ENCODE measurements at places on chromosomes 16 and 17. TPM values are rescaled to one million over a fixed set of nuclear protein-coding genes. Genes with fewer than 3 reads are reported as not detected.

GRCh38 chr17:78154903-78155811, 9.0 kb downstream of the C17orf99 start:
- DNase-seq, result no peak

GRCh38 chr16:77617996-77618395, 104.3 kb upstream of the NUDT7 start:
- no peak for DNase-seq

The TNFRSF13B gene
- not detected for polyA plus RNA-seq

DNA sequence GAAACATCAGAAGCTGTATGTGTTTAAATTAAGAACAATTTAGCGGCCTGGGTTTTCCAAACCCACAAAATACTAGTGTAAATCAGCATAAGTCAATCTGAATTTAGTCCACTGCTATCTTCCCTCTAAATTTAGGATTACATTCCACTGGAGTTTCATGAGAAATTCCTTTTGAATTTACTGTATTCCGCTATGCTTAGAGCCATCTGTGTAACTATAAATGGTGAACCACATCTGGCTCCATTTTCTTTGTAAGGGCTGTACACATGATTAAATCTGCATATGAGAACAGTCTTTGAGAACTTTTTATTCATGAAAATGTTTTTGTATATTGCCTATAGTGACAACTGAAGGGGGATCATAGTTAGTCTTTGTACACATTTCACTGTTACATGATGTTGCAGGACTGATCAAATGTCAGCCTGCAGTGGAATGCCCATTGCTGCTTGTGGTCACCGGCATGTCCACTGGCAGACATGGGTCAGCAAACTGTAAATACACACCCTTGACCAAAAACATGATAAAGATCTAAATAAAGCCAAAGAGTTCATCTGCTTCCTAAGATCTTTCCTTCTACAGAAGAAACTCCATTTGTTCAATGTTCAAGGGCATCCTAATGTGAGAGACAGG, 36.8 kb downstream of the RPGRIP1L start:
- no peak for DNase-seq

The P2RX5 gene
- 1.4 TPM for polyA plus RNA-seq

GRCh38 chr16:30434852-30435251, 5.0 kb upstream of the DCTPP1 start:
- no peak for DNase-seq

DNA sequence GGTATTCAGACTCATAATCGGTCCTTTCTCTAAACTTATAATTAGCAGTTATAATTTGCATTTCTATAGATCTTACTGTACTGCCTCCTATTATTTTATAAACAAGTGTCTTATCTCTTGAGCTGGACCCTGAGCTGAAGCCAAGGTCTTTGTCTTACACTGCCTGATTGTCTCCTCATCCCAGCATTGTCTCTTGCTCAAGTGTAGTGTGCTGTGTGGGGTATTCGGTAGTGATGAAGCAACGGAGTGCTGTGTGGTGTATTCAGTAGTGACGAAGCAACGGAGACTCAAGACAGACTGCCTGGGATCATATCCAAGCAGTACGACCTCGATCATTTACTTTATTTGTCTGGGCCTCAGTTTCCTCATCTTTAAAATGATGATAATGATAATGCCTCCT, 69.3 kb downstream of the COX10 start:
- no peak for DNase-seq

GRCh38 chr16:79278506-79278905, 322.0 kb downstream of the MAF start:
- no peak for DNase-seq

The PHB1 gene
- 225 TPM for polyA plus RNA-seq

The MT3 gene
- 1.3 TPM for polyA plus RNA-seq

DNA sequence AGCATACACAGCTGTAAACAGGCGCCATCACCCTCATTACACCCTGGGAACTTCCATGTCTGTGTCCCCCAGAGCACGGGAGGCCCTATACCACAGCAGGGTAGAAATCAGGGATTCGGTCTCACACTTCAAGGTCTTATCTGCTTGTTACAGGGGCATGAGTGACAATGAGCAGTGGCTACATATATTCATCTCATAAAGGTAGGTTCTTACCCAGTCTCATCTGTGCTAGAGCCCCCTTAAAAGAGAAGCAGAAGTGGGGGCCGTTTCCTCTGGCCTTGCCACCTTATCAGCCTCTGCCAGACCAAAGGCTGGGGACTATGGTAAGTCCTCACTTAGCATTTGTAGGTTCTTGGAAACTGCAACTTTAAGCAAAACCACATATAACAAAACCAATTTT, 46.5 kb downstream of the IRX5 start:
- no peak for DNase-seq

The TSPAN10 gene
- polyA plus RNA-seq, result 1.5 TPM

- DNase-seq, result no peak
Measured at GRCh38 chr16:84176192-84177053, 10.4 kb downstream of the TAF1C start.

GRCh38 chr17:1730326-1731193, 6.1 kb downstream of the WDR81 start:
- DNase-seq, result no peak

DNA sequence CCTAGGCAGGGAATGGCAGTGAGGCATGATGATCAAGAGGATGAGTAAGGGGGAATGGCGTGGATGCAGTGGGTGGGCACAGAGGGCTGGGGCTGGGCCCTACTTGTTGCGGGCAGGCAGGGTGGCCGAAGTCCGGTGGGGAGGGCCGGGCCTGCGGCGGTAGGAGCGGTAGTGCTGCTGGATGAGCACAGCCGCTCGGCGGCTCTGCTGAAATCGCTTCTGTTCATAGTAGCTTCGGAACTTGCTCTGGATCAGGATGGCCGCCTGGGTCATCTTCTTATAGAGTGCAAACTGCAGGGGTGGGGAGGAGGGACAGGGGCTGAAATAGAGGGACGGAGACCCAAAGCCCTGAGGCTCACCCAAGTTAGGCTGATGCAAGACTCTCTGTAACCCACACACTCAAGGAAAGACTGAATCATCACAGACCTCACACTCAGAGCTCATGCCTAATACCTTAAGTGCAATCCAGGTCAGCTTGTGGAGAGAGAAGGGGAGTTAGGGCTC, 1.5 kb upstream of the SPAG7 start:
- no peak for DNase-seq

- no peak for DNase-seq
Measured at GRCh38 chr17:57236686-57237299, 19.5 kb upstream of the MSI2 start.

- no peak for DNase-seq
Measured at GRCh38 chr17:21419299-21420239, 43.4 kb downstream of the KCNJ12 start.

- DNase-seq, result no peak
Measured at GRCh38 chr16:85536411-85537330, 76.5 kb upstream of the GSE1 start.

The NFATC2IP gene
- 39.1 TPM for polyA plus RNA-seq

- DNase-seq, result no peak
Measured at GRCh38 chr16:4038448-4038847, 77.8 kb downstream of the ADCY9 start.

DNA sequence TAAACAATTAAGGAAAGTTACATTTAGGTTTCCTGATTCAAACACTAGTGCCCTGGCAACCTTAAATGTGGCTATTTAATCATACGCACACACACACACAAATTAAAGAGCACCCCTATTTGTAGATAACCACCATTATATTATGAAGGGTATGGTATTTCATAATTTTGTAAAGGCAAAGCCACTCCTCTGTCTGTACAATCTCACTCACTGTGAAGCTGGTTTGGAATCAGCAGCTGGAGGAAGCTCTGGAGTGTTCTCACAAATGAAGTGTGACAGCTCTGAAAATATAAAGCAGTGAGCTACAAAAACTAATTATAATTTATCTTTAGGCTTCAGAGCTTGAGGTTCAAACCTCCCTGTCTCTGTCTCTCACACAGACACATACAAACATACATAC, 57.9 kb upstream of the KCNJ16 start:
- DNase-seq, result no peak

GRCh38 chr17:76414334-76415295, 30.2 kb downstream of the SPHK1 start:
- DNase-seq, result no peak

- no peak for DNase-seq
Measured at GRCh38 chr17:17886226-17886625, 49.4 kb upstream of the SREBF1 start.

Data from renal cortex interstitium (tissue), 15 donors.